Heart left ventricle (tissue), 16 donors: ENCODE measurements at places on chromosomes 1 and 21.

DNA sequence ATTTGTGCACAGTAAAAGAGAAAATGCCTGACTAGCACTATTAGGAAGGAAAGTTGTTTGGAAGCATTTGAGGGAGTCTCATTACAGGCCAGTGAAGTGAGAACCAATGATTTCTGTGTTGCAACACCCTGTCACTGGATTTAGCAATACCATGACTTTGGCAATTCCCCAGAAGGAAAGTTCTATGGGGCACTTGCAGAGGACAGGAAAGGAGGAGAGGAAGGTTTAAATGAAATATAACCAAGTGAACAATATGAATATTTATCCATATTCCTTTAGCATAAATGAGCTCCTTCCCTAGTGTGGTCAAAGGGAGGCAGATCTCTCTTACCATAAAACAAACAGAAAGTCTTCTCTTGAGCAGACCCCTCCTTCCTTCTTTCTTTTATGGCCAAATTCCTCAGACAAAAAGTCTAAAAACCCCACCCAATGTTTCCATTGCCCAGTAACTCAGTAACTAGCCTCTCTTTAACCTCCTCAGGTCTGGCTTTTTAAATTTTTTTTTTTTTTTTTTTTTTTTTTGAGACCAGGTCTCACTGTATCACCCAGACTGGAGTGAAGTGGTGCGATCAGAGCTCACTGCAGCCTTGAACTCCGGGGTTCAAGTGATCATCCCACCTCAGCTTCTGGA, 5.5 kb downstream of the TLR5 start:
- no peak for DNase-seq

- no peak for DNase-seq
Observed at GRCh38 chr1:97904534-97904933, 16.3 kb downstream of the DPYD start.

DNA sequence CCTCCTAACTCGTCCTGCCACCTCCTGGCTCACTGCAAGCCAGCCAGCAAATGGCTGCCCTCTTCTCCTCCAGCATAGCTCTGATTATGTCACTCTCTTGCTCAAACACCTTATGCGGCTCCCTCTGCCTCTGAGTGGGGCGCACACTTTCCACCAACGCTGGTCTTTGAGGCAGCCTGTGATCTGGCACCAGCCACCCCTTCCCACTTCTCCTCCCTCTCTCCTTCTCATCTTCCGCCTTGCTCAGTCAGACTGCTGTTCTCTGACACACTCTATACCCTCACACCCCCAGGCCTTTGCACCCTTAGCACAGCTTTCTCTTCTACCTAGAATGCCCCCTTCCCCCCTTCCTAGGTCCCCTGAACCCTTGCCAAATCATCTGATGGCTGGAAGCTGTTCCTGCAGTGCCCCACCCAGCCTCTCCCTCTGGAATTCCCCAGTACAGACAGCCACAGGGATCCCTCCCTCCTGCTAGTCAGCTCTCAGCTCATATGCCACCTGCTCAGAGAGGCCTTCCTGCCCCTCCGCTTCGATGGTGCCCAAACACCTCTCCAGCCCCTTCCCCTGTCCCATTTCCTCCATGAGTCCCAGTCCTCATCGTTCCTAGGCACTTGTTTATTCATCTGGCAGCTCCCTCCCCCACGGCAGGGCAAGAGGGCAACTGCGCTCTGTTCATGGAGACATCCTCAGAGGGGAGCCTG, 21.7 kb upstream of the PEF1 start:
- DNase-seq = no peak

- no peak for DNase-seq
Observed at GRCh38 chr1:41226815-41227434, 15.2 kb downstream of the SCMH1 start.

DNA sequence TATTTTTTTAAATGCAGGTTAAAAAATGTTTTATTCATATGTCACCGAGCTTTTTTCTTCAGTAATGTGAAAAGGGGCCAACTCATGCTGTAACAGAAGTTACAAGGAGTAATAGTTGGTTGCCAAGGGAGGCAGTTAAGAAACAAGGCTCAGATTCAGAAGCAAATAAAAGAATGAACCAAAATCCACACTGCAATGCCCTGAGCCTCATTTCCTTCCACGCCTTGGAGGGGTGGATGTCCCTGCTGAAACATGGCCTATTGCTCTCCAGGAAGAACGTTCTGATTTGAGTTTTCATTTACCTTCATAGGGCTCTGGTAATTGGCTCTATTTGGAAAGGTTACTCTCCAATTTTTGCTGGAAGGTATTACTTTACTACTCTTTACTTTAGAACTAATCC, 24.4 kb downstream of the ALG14 start:
- DNase-seq = no peak
